Osteoblast (primary cell): ENCODE measurements at places on chromosomes 3 and 15. TPM values are rescaled to one million over a fixed set of nuclear protein-coding genes. Genes with fewer than 3 reads are reported as not detected.

- H3K27me3 ChIP-seq = peaks cover 6% of the 10 kb centered on the region
- H3K36me3 ChIP-seq = no peaks in the 10 kb centered on the region
- no peak overlapping the region for H3K27ac ChIP-seq
- DNase-seq = peak; percentile 57
Measured at GRCh38 chr3:55818485-55818884, 331.4 kb upstream of the WNT5A start.

TNFAIP8L3 gene
- 8.3 and 11.2 TPM in 2 replicates for total RNA-seq

DNA sequence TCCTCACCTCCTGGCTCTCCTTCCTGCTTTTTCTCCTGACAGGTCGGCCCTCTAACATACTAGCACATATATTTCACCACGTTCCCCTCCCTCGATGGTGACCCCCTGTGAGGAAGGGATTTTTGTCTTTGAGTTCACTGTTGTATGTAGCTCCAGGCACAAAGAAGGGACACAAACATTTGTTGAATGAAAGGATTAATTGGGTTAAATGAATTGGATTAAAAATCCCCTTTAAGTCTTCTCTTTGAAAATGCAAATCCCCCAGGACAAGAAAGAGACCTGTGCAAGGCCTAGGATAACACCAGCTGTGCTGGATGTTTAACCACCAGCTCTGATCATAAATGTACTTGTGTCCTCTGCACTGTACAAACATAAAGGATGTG, 3.3 kb downstream of the CALML4 start:
- no peaks in the 10 kb centered on the region for H3K27me3 ChIP-seq
- no peak overlapping the region for H3K4me3 ChIP-seq
- H3K27ac ChIP-seq = no peak overlapping the region
- H3K4me1 ChIP-seq = peaks cover 6% of the 10 kb centered on the region

- no peaks in the 10 kb centered on the region for H3K27me3 ChIP-seq
- H3K36me3 ChIP-seq = peaks cover 2% of the 10 kb centered on the region
- H3K4me1 ChIP-seq = peaks cover 15% of the 10 kb centered on the region
Measured at GRCh38 chr15:59691194-59691805, 2.2 kb upstream of the BNIP2 start.

GRCh38 chr3:152717252-152717651, 117.7 kb upstream of the P2RY1 start:
- no peaks in the 10 kb centered on the region for H3K36me3 ChIP-seq
- H3K27ac ChIP-seq = no peak overlapping the region
- DNase-seq = no peak
- no peaks in the 10 kb centered on the region for H3K4me1 ChIP-seq
